Posterior vena cava (tissue), 2 donors: ENCODE measurements at places on chromosomes 16 and 17. TPM values are rescaled to one million over a fixed set of nuclear protein-coding genes. Genes with fewer than 3 reads are reported as not detected.

GRCh38 chr17:69669441-69670178 is 255.1 kb downstream of the MAP2K6 start:
- DNase-seq = no peak

GRCh38 chr16:19135896-19136438 is 22.2 kb downstream of the ITPRIPL2 start:
- no peak for DNase-seq

WNK4 gene
- total RNA-seq = 0.05 TPM

CDK3 gene
- total RNA-seq = 2.9 TPM

RASD1 gene
- total RNA-seq = 7.4 TPM

DNA sequence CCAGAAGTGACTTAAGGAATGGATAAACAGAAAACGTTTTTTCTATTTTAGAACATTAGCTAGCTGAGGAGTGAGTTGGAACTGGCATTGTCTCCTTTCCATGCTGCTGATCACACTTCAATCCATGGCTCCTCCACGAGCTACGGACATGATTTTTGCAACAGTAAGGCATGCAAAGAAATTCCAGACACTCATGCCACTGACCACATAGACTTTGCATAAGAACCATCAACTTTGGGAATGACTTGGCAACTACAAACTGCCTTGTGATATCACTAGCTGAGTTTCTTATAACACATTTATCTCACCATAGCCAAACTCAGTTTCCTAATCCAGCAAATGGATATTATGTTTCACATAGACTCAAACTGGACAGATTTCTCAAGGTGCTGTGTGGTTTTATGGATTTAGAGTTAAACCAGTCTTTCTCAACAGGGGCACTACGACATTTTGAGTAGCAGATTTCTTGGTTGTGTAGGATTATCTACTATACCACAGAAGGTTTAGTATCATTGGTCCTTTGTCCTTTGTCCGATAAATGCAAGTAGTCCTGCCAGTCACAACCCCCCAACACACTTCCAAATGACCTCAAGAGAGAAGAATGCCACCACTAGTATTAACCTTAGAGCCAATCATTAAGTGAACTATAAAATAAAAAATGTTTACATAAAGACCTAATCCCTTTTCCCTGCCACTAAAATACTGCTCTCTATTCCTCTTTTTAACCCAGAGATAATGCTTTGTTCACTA is 48.3 kb upstream of the C17orf78 start:
- no peak for DNase-seq

NPIPB8 gene
- total RNA-seq = not detected

DNA sequence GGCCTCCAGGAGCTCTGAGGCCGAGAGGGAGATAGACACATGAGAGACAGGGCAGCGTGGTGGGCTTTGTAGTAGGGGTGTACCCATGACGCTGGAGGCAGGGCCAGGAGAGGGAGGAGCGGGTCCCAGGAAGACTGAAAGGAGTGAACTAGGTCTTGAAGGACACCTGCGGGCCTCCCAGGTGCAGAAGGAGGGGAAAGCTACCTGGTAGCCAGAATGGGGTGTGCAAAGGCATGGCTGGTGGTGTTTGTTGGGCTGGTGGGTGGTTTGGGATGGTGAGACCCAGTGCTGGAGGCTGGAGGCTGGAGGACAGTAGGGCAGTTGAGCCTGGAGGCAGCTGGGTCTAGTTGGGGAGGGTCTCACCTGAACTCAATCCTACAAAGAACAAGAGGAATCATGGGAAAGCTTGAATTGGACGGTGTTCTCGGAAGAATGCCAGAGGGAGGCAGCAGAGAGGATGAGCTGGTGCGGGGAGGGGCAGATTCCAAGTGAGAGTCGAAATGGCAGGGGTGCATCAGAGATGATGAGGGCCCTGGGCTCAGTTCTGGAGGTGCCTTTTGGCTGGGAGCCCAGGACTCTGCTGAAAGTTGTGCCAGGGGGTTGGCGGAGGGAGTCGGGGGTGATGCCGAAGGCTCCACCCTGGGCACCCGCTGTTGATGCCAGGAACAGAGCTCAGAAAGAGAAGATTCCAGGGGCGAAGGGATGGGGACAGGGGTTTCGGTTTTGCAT is 21.2 kb downstream of the C1QTNF1 start:
- DNase-seq = peak; percentile 81

ADAM11 gene
- total RNA-seq = 0.29 TPM
